ENCODE measurements at places on chromosomes 4 and X. TPM values are rescaled to one million over a fixed set of nuclear protein-coding genes. Genes with fewer than 3 reads are reported as not detected.

The PPP4R3C gene
- not detected for total RNA-seq

The RPS6KA6 gene
- 0.51 TPM for total RNA-seq

The THAP6 gene
- total RNA-seq: 25.1 TPM

The GABRQ gene
- not detected for total RNA-seq

The UGT2B15 gene
- not detected for total RNA-seq

The ABLIM2 gene
- 2.5 TPM for total RNA-seq

GRCh38 chr4:68249434-68249833, 3.9 kb upstream of the TMPRSS11B start:
- peaks cover 1% of the 10 kb centered on the region for H3K36me3 ChIP-seq
- no peak overlapping the region for H3K4me3 ChIP-seq
- no peak for DNase-seq
- peaks cover 2% of the 10 kb centered on the region for H3K4me1 ChIP-seq
- no peaks in the 10 kb centered on the region for H3K27me3 ChIP-seq
- no peak overlapping the region for H3K27ac ChIP-seq

GRCh38 chr4:83704786-83705185, 168.9 kb downstream of the GPAT3 start:
- no peaks in the 10 kb centered on the region for H3K36me3 ChIP-seq
- H3K4me1 ChIP-seq: no peaks in the 10 kb centered on the region
- no peaks in the 10 kb centered on the region for H3K27me3 ChIP-seq
- H3K4me3 ChIP-seq: no peak overlapping the region
- H3K27ac ChIP-seq: no peak overlapping the region

- H3K4me3 ChIP-seq: no peak overlapping the region
- no peaks in the 10 kb centered on the region for H3K4me1 ChIP-seq
- no peak overlapping the region for H3K27ac ChIP-seq
- no peaks in the 10 kb centered on the region for H3K36me3 ChIP-seq
- DNase-seq: no peak
These were observed 893.9 kb downstream of the PCDH7 start for GRCh38 chr4:31613946-31614623.

DNA sequence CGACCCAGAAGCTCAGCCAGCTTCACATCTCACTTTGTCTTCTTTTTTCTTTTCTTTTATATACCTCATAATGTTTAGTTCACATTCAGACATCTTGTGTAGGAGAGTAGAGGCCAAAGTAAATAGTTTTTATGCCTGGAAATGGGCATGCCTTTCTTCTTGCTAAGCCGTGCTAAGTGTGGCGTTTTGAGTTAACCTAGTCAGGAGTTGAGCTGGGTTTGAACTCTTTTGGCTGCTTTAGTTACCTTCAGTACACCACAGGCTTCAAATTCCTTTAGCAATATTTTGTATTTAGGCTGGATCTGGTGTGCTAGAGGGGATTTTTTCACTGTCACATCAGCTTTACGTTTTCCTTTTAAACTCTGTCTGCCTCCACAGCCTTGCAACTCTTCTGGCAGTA, 300.8 kb downstream of the ZNF674 start:
- no peak for DNase-seq
- no peaks in the 10 kb centered on the region for H3K36me3 ChIP-seq
- H3K4me3 ChIP-seq: no peak overlapping the region
- no peaks in the 10 kb centered on the region for H3K27me3 ChIP-seq

- H3K36me3 ChIP-seq: no peaks in the 10 kb centered on the region
- H3K4me3 ChIP-seq: no peak overlapping the region
- no peak overlapping the region for H3K27ac ChIP-seq
These were observed 124.4 kb downstream of the SLIT2 start for GRCh38 chr4:20376070-20376469.

- DNase-seq: no peak
- no peak overlapping the region for H3K4me3 ChIP-seq
- no peaks in the 10 kb centered on the region for H3K27me3 ChIP-seq
- H3K4me1 ChIP-seq: no peaks in the 10 kb centered on the region
These were observed 96.1 kb upstream of the FAM9B start for GRCh38 chrX:9130031-9130430.

DNA sequence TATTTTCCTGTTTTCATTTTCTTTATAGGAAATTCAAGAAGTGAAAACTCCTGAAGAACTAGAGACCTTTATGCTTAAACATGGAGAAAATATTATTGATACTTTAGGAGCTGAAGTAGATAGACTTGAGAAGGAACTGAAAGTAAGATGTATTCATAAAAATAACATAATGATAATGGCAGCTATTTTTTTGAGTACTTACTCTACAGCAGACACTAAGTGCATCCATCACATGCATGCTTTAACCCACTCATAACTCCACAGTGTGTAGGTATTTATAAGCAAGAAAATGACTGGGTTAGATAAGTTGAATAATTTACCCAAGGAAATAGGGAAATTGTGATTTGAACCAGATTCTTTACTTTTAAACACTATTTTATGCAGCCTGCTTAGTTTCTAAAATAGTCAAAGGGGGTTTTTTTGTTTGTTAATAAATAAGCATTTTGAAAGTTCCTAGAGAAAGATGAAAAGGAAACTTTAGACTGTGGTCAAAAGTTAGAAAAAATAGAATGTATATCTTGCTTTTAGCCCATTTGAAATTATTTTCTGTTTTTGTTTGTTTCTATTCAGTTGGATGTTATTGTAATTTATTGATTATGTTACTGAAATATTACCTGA, 74.2 kb downstream of the BEND4 start:
- H3K4me1 ChIP-seq: no peaks in the 10 kb centered on the region
- peaks cover 14% of the 10 kb centered on the region for H3K36me3 ChIP-seq
- DNase-seq: no peak
- no peaks in the 10 kb centered on the region for H3K27me3 ChIP-seq

- H3K4me3 ChIP-seq: no peak overlapping the region
- no peaks in the 10 kb centered on the region for H3K4me1 ChIP-seq
- H3K27ac ChIP-seq: no peak overlapping the region
These were observed 42.3 kb downstream of the RBM47 start for GRCh38 chr4:40587351-40587750.

DNA sequence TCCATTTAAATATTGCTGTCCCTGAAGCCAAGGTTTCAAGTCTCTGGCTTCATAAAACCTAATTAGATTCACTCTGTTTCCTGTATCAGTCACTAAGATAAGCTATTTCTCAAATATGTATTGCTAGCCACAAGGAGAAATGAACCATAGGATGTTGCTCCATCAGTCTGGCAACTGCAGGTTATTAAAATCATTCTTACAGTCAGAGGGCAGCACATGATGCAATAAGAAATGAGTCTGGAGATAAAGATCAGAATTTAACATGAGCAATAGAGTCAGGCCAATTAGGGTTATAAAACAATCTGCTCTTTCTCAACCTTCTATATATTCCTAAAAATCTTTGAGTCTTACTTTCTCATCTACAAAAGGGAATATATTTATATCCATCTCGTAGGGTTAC, 7.2 kb downstream of the PRKG2 start:
- H3K27me3 ChIP-seq: peaks cover 17% of the 10 kb centered on the region
- DNase-seq: no peak
- no peak overlapping the region for H3K4me3 ChIP-seq
- no peaks in the 10 kb centered on the region for H3K4me1 ChIP-seq
- no peak overlapping the region for H3K27ac ChIP-seq

DNA sequence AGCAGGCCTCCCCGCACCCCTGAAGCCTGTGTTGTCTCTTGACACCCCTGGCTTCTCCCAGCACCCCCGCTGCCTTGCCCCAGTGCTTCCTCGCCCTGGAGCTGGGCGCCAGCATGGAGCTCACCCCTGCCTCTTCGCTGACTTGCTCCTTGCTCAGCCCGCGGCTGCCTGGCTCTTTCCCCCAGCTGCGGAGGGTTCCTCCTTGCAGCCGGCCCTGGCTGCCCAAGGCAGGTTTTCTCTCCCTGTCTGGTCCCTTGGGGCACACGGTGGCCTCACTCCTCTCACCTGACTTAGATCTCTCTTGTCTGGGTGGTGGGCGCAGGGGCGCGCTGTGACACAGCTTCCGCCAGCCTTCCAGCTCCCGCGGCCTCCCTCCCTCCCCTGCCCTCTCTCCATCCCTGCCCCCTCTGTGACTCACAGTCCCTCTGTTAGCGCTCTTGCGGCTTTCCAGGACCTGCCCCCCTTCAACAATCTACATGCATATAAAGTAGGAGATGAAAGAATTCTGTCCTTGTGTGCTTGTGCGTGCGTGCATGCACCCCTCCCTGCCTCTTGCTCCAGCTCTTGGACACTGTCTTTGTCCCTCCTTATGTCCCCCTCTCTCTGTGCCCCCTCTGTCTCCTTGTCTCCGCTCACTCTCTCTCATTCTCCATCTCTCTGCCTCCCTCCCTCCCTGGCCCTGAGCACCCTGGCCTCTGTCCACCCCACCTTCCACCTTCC, 2.2 kb downstream of the PLXNB3 start:
- H3K36me3 ChIP-seq: no peaks in the 10 kb centered on the region
- H3K4me1 ChIP-seq: peaks cover 9% of the 10 kb centered on the region
- peak overlapping the region; percentile 87 for H3K27ac ChIP-seq
- H3K27me3 ChIP-seq: no peaks in the 10 kb centered on the region

- no peak overlapping the region for H3K27ac ChIP-seq
- peaks cover 4% of the 10 kb centered on the region for H3K36me3 ChIP-seq
- no peak overlapping the region for H3K4me3 ChIP-seq
These were observed 34.1 kb downstream of the DLG3 start for GRCh38 chrX:70478526-70479245.

GRCh38 chrX:20414066-20414465, 147.4 kb upstream of the RPS6KA3 start:
- peaks cover 5% of the 10 kb centered on the region for H3K36me3 ChIP-seq
- peak overlapping the region; percentile 91 for H3K27ac ChIP-seq
- peak overlapping the region; percentile 16 for H3K4me3 ChIP-seq
- peaks cover 38% of the 10 kb centered on the region for H3K4me1 ChIP-seq
- DNase-seq: no peak
- no peaks in the 10 kb centered on the region for H3K27me3 ChIP-seq

- DNase-seq: no peak
- no peak overlapping the region for H3K4me3 ChIP-seq
- no peak overlapping the region for H3K27ac ChIP-seq
- H3K27me3 ChIP-seq: no peaks in the 10 kb centered on the region
These were observed 62.7 kb downstream of the SLC9A6 start for GRCh38 chrX:136047969-136048368.

- H3K36me3 ChIP-seq: no peaks in the 10 kb centered on the region
- H3K4me1 ChIP-seq: no peaks in the 10 kb centered on the region
- H3K27me3 ChIP-seq: peaks cover 40% of the 10 kb centered on the region
- no peak overlapping the region for H3K27ac ChIP-seq
These were observed 21.4 kb upstream of the CLGN start for GRCh38 chr4:140448830-140449229.
